Islet precursor cell (in vitro differentiated cells): ENCODE measurements at places on chromosomes 4 and X.

DNA sequence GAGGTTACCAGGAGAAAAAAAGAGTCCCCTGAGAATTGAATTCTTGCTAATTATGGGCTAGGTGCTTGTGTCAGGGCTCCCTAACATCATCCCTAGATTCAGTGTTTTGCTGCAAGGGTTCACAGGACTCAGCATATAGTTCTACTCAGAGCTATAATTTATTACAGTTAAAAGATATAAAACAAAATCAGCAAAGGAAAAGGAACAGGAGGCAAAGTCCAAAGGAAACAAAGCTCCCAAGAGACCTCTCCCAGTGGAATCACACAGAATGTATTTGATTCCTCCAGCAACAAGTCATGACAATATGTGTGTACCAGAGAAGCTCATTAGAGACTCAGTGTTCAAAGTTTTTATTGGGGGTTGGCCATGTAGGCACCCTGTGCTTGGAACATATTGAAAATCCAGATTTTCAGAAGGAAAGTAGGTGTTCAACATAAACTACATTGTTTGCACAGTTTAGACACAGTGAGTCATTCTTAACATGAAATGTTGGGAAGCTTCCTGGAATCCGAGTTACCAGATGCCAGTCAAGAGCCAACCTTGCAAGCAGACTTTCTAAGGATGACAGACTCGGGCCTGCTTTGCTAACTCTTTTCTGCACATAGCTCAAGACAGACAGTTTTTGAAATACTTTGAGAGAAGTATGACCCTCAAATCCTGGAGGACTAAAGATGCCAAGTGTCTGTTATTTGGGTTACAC is 311.3 kb upstream of the EMCN start:
- no peak for DNase-seq

GRCh38 chr4:185734214-185734613 is 77.8 kb downstream of the SORBS2 start:
- no peak for DNase-seq

GRCh38 chr4:174665799-174666198 is 143.5 kb upstream of the HPGD start:
- no peak for DNase-seq

GRCh38 chrX:14528629-14529289 is 577 bp upstream of the GLRA2 start:
- peak; percentile 76 for DNase-seq

DNA sequence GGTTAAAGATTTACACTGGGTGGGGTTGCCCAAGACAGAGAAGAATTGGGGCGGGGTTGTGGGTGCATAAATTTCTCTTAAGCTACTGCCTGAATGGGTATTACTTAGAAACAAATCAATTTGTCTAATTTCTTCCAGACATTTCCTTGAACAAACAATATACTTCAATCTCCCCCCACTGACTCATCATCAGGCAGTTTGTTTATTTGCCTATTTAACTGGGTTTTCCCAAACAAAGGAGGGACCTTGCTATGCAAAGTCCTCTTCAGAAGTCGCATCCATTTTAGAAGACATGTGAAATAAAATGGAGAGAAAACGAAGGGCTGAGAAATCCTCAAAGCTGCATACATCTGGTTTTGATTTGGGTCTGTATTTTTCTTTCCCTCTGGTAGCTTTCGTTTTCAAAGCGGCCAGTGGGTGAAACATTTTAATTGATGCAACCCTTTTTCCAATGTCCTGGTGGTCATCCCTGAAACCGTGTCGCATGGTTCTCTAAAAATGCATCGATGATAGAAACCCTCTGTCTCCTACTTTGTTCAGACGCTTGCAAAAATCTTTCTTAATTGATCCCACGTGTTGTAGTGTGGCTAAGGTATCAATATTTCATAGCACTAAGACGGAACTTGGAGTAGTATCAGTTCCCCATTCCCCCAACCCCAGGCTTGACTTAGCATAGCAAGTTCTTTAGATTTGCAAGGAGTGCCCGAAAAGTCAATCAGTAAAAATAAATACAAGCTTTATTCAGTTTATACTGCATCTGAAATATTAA is 115.1 kb upstream of the MXRA5 start:
- no peak for DNase-seq

GRCh38 chr4:145935253-145936141 is 3.1 kb downstream of the ZNF827 start:
- DNase-seq, result peak; percentile 76

- no peak for DNase-seq
Measured at GRCh38 chrX:153800746-153801145, 6.3 kb downstream of the SSR4 start.

- no peak for DNase-seq
Measured at GRCh38 chr4:10204401-10205058, 87.9 kb upstream of the WDR1 start.

GRCh38 chr4:26083987-26084386 is 170.0 kb downstream of the SMIM20 start:
- peak; percentile 86 for DNase-seq

GRCh38 chrX:153882086-153882498 is 3.9 kb downstream of the L1CAM start:
- DNase-seq, result peak; percentile 82

- DNase-seq, result peak; percentile 76
Measured at GRCh38 chr4:16705341-16705740, 193.1 kb downstream of the LDB2 start.

DNA sequence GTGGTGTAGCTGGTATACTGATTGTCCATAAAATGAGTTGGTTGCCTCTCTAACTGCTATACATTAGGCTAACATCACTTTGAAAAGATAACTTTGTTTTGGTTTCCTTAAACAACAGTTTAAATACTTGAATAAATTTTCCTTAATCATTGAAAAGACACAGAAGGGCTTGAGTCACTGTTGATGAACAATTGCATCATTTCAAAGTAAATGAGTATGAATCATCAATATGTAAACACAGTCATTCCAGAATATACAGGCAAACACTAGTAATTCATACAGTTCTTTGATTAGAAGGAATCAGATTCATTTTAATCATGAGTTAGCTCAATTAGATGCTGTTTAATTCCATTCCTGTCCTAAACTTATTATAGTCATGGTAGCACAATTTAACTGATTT is 160.6 kb downstream of the AFF2 start:
- no peak for DNase-seq

GRCh38 chr4:6128221-6128850 is 72.0 kb downstream of the JAKMIP1 start:
- DNase-seq, result no peak

DNA sequence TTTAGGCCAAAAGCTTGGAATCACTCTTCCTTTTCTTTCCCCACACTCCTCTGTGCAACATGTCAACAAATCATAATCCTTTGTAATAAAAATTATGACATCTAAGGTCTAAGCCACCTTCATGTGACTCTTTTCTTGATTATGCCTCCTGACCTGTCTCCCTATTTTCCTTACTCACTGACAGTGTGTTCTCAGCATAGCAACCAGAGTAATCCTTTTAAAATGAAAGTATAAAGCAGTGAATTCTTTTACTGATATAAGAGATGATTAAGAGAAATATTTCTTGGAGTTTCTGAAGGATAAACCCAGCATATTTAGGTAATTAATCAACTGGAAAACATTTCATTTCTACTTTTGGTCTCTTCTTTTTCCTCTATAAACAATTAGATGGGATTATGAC is 44.7 kb downstream of the USO1 start:
- no peak for DNase-seq

DNA sequence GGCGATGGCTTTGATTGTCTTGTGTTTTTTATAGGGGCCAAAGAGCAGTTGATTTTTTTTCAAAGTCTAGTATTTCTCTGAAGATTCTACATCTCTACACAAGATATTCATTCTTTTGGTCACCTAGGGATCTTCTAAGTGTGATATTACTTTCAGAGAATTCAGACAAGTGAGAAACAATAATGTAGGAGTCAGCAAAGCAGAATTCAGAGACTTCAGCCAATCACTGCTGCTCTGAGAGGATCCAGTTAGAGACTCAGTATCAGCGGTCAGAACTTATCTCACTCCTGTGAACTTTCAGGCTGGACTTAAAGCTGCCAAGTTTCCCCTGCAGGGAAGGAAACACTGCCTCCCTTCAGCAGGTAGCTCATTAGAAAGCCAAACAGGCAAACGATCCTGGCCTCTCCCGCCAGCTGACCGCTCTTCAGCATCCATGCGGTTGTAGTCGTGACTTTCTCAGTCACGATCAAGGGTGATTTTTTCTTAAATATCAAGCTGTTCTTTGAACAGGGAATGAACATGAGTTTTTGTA is 59.2 kb downstream of the NSUN7 start:
- no peak for DNase-seq

GRCh38 chr4:74638001-74638400 is 156.3 kb downstream of the BTC start:
- no peak for DNase-seq

GRCh38 chr4:36310793-36311192 is 29.4 kb downstream of the DTHD1 start:
- no peak for DNase-seq

DNA sequence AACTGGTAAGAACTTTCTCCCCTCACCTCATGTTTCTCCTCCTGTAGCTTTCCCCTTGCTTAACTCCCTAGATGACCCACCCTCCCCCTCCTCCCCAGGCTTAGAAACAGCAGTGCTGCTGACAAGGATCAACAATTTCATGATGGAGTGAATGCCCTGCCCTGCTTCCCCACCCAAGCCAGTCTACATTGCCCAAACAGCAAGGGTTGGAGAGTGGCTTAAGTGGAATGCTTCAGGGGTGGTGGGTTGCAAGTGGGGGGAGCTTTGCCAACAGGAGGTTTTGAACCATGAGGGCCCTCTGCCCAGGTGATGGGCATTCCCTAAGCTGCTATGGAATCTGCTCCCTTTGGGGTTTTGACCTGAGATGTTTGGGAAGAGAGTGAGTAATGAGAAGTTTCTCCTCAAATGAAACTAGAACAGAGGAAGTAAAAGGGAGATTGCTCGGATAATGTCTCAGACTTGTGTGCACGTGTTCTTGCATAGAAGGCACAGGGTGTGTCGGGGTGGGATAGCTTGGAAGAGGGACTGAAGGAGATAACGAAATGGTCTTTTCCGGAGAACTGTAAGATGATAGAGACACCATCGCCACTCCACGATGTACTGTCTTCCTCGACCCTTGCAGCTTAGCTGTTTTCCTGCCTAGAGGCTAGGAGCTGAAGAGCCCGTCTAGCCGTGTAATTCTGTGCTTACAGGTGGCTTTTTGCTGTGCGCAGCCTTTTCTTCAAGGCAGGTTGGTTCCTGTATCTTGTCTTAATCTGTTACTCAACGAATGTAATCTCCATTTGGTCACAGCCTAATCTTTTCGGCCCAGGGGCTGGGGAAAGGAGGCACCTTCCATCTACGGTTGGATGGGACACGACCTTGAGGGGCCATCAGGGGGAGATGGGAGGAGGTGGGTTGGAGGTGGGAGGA is 10.1 kb downstream of the GDPD2 start:
- no peak for DNase-seq

DNA sequence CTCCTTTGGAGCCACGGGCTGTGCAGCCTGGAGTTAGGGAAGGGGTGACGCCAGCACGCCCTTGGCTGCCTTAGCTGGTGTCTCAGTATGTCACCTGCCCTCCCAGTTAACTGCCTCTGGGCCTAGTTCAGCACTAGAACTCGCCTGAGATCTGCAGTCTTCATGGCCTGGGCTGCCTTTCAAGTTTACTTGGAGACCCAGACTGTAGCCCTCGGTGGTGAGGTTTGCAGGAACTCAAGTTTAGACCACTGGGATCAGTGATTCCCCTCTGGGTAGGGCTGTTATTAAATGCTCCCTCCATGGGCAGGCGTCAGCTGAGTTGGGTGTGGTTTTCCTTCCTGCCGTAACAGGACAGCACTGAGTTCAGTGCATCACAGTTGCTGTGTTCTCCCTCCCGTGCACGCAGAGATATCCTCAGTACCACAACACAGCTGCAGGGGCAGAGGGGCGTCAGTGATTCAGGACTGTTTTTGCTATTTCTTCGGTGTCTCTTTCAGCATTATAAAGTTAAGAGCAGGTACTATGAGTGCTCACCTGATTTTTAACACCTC is 30.5 kb downstream of the PLAC8 start:
- DNase-seq, result no peak

DNA sequence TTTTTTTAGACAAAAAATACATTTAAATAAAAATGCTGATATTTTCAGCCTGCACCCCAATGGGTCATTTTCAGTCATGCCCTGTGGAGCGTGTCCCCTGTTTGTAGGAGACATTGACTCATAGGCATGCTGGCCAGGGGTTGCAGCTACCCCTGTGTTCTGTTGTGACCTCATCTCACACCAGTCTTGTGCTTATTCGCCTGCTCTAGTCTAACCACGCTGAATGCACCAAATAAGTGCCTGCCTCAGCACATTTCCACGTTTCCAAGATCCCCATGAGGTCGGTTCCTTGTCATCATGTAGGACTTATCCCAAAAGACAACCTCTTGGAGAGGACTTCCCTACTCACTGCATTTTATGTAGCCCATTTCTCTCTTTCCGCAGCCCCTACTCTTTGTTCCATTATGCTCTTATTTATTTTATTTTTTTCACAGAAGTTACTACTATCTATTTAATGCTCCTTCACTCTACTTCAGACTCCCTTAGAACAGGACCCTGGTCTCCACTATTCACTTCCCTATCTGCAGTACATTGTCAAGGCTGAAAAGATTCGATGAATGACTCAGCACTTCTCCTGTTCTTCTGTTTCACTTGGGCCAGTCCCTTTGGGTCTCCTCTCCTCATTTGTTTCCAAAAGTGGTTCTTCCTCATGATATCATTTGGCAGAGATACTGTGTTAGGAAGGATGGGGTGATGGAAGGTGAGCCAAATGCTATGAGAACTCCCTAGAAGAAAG is 109.7 kb downstream of the MSL3 start:
- no peak for DNase-seq

- no peak for DNase-seq
Measured at GRCh38 chr4:89929425-89930159, 34.9 kb downstream of the MMRN1 start.

DNA sequence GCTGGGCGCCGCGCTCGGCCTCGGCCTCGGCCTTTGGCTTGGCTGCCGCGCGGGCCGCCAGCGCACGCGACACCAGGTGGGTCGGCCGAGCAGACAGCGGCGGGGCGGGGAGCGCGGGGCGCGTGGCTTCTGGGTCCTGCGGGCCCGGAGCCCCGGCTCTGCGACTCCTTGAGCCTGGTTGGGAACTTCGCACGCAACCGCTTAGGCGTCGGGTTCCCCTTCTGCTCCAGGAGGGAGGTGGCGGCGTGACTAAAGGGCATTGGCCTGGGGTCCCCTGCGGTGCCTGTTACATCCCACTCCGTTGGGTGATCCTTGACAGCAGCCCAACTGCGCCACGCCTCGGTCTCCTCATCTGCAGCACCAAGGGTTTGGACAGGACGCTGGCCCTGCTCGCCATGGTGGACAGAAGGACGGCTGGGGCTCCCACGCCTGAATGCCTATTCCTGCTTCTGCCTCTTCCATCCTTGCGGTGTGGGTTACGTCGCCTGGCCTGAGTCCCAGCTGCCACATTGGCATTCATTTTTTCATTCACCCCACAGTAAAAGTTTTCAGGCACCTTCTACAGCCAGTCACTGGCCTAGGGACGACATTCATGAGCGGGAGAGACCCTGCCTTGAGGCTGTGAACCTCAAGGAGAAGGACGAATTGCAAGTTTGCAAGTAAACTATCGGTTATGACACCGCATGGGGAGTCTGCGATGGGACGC is 631 bp downstream of the EVC start:
- peak; percentile 68 for DNase-seq
